CD4-positive, alpha-beta T cell (primary cell): ENCODE measurements at places on chromosomes 12 and 14.

DNA sequence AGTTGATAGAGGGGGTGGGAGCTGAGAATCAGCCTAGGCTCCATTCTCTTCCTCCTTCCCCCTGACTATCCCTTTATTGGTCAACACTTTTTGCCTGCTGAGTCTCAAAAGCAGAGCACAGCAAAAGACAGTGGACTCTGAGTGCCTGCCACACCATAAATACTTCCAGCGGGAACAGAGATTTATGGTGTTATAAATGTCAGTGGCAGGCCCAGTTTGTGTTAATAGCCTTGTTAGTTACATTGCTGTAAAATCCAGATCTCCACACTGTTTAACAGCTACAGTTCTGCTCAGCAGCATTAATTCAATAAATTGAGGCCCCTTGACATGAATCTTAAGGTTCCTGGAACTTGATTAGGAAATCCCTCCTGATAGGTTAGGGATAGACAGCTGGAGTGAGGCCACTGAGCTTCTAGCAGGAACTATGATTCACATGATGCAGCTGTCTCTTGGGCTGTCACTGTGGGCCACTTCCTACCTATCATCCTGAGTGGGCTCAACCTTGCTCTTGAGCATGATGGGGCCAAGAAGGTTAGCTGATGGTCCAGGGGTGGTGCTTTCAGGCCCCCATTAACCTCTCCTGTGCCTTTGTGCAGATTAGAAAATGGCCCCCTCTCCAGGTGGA, 295.2 kb upstream of the SRRM4 start:
- no peak for DNase-seq

GRCh38 chr12:113598815-113599406, 127.2 kb upstream of the LHX5 start:
- no peak for DNase-seq

DNA sequence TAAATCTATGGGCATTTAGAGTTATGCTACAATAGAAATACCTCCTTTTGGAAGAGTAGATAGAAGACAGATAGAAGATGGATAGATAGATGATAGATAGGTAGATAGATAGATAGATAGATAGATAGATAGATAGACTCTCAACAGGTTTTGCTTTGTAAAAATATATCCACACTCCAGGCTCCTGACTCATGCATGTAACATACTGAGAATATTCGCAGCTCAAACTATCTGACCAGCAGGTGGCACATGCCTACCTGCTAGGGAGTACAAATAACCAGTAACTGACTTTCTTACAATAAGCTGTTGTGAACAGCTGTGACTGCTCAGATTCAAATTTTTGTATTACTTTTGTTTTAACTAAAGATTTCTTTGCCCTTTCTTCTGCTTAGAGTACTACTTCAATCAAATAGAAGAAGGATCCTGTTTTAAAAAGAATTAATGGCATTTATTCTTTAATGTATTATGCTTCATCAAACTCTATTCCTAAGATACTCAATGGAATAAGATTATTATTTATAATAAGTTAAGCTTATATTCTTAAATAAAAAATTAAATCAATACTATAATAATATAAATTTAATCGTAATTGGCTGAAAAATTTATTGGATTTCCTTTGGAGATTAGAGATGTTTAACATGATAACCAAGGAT, 15.8 kb upstream of the CPNE8 start:
- DNase-seq = no peak

DNA sequence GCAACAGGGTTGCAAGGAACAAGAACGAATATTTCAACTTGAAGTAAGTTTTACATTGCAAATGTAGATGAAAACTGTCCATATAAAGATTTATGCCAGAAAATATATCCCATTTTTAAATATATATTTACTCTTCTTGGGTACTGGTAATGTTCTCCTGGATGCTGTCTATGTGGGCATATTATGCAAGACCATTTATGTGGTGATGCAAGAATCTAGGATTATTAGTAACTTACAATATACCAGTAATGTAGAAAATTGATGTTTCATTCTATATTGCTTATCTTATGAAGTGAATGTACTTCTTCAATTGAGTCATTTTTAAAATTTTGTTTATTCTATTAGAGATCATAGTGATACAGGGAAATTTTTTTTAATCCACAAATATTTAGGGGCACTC, 25.1 kb downstream of the FGFR1OP2 start:
- DNase-seq = no peak

GRCh38 chr12:15629108-15629507, 160.1 kb downstream of the EPS8 start:
- no peak for DNase-seq

GRCh38 chr12:66290716-66291200, 11.5 kb upstream of the HELB start:
- no peak for DNase-seq

DNA sequence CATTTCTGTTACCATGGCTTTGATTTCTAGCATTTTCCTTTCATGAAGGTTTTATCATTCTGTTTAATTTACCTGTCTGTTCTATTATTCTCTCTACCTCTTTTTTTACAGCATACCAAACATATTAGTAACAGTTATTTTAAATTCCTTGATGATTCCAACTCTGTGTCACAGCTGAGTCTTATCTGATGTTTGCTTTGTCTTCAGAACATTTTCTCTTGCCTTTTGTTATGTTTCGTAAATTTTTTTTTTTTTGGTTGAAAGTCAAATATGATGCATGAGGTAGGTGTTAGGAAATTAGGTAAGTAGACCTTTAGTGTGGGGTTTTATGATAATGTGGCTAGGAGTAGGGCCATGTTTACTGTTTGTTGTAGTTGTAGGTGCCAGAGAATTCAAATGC, 496.4 kb downstream of the FOXG1 start:
- no peak for DNase-seq

GRCh38 chr12:57726151-57726883, 12.2 kb downstream of the AGAP2 start:
- DNase-seq = peak; percentile 35

DNA sequence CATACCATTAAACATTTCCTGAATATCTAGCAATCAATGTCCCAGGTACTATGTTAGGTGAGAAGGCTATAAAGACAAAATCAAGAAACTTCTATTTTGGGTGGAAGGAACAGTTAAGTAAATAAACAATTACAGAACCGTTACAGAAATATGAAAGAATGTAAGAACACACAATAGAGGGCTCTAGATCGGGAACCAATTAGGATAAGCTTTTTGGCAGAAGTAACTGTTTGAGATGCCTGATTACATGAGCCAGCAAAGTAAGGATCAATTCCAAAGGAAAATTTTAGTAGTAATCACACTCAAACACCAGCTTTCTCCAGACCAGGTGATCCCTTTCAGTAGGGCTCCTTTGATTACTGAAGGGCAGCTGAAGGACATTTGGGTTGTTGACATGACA, 33.9 kb downstream of the PPP1R12A start:
- no peak for DNase-seq

- DNase-seq = no peak
Observed at GRCh38 chr12:61870658-61871484, 389.3 kb upstream of the USP15 start.

DNA sequence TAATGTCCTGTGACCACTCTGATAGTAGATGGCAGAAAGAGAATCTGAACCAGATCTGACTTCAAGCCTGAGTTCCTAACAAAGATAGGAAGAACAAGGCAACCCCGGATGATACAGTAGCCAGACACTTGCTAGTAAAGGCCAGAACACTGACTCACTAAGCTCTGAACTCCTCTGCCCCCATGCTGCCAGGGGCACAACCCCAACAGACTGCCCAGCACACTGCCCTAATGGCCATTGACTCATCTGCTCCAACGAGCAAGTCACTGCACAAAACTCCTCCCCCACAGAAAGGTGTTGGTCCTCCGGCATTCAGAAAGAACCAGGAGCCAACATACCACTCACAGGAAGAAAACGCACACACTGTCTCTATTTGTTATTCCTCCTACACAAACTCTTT, 179.6 kb upstream of the NUDT4 start:
- no peak for DNase-seq

GRCh38 chr12:49126852-49127763, 4.1 kb downstream of the TUBA1B start:
- no peak for DNase-seq

- no peak for DNase-seq
Observed at GRCh38 chr12:52992699-52993557, 13.3 kb upstream of the EIF4B start.

- DNase-seq = no peak
Observed at GRCh38 chr14:60861545-60862140, 119.2 kb downstream of the TRMT5 start.

DNA sequence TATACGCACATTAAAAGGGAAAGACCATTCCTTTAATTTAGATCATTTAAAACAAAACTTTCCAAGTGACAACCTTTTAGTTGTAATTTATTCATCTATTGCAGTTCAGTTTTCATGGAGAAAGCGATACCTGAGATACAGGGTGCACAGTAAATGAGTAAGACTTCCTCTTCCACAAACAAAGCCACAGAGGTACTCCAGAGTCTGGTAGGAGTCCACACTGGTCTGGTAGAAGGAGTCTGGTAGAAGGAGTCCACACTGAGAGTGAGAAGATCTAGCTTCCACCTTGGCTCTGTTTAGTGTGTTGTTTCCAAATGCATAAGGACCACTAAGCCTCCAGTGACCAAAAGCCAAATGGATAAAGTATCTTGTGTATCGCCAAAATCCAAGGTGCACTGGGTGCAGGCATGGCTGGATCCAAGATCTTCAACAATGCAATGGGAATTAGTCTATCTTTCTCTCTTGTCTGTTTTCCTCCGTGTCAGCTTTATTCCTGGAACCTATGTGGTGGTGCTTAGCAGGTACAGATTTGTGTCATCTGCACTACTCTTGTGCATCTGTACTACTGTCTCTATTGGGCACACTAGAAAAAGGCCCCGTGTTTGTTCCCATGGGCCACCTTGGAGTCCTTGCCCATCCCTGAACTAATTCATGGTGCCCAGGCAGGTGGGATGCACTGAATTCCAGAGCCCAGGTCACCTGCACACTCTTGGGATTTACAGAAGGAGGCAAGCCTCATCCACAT, 331.1 kb downstream of the BCL11B start:
- no peak for DNase-seq

DNA sequence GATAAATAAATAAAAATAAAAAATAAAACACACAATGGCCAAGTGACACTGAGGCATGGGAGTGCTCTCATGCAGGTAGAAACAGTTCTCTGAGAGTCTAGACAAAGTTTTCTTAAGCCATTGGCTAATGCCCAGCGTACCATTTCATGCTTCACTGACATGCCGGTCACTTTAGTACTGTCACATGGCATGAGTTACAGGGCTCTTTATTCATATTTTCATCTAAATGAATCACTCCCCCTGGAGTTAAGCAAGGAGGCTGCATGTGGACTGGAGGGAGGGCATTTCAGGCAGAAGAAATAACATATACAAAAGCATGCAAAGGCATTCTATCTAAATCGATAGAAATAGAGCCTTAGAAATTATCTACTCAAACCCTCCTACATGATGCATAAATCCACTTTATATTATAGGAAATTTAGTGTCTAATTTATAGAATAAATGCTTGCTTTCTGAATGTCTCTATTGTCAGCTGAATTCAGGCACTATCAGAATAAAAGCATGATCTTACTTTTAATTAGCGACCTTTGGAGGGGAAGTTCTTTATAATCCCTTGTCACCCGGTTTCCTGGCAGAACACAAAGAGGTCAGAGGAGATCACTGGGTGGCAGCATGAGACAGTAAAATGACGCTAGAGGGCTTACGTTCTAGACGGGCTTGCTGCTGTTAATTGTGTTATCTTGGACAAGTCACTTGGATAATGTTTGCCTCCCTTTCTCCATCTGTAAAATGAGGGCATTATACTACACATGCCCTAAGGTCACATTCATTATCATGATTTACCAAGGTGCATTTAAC, 17.5 kb downstream of the DYRK4 start:
- DNase-seq = no peak
